NCI-H1417 (cell line): ENCODE measurements at places on chromosomes 7 and 10.
A peak's percentile ranks its signal among the peaks of the same experiment; 100 is the strongest.

DNA sequence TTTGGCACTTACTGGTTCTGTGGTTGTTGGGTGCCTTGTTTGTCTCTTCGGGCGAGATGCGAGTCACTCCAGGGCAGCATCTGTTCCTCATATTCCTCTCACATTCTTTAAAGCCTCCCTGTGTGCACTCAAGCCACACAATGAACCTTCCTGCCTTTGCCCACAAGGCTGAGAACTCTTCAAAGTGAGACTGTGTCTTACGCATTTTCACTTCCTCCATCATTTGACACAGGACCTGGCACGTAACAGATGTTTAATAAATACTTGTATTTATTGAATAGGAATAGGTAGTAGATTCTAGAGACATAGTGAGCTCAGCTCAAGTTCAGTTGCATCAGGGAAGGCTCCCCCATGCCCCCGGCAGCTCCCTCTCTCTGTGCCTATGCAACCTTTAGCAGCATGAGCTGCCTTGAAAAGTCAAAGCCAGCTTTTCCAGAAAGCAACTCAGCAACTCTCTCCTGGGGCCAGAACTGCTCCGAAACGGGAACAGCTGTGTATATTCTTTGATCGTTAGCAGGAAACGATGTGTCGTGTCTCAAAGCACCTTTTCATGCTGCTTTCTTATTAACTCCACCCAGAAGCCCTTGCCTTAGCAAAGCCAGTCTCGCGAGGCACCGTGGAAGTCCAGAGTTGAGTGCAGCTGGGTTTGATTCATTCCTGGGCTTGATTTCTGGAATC, 97.5 kb downstream of the PFKFB3 start:
- DNase-seq, result no peak

- no peak for DNase-seq
Measured at GRCh38 chr10:14839305-14839695, 1.2 kb downstream of the HSPA14 start.

DNA sequence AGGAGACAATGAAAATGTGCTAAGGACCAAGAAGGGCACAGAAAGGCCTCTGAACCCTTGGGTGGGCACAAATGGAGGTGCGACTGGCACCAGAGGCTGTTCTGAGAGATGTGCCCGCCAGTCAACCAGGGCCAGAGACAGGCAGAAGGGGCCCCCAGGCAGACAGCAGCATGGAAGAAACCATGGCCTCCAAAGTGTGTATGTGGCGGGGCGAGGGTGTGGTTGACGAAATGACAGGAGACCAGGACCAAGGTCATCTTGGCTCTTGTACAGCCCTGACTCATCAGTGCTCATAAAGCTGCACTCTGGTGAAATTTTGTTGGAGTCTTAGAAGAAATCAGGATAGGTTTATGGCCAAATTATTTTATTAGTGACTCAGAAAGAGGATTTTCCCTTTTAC, 4.0 kb upstream of the MRPS24 start:
- DNase-seq, result no peak

GRCh38 chr10:79192677-79193003, 123.9 kb downstream of the ZMIZ1 start:
- no peak for DNase-seq

DNA sequence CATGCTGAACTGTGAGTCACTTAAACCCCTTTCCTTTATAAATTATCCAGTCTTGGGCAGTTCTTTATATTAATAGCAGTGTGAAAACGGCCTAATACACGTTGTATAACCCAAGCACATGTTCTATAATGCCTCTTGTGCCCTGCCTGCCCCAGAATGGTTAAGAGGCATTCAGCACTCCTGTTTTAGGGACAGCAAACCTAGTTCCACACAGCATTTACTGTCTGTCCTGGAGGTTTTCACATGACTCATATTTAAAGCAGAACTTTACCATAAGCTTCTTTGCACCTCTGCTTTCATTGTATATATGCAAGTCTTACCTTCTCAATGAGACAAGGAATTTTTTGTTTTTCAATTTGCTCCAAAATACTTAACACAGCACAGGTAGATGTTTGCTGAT, 144.8 kb downstream of the ICA1 start:
- no peak for DNase-seq

DNA sequence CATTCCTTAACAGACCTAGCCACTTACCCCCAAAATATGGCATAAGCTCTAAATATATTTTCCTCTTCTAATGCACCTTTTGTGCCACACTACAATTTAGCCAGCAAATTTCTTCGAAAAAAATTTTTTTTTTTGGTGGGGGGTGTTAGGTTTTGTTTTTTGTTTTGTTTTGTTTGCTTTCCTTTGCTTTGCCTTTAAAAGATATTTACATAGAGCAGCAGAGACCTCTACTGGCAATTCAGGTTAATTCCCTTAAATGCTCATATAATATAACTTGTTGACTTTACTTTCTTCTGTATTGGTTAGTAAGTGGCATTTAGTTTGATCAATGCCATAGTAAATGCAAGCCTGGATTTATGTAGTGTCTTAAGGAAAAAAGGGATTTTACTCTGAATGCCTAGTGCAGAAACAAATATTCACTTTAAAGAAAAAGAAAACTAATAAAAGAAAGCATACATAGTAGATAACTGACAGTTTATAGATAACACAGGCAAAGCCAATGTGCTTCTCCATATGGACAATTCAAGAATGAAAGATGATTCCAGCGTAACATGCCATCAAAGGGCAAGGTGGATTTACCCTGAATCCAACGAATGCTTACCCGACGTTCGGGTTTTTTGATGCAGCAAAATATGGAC, 1250.6 kb downstream of the GATA3 start:
- DNase-seq, result peak; percentile 3
